ENCODE measurements at places on chromosomes 16 and 17.
A peak's percentile ranks its signal among the peaks of the same experiment; 100 is the strongest.

- no peak for DNase-seq
These were observed 104.6 kb downstream of the SEC14L1 start for GRCh38 chr17:77245162-77245926.

GRCh38 chr16:89862732-89863131 lies 10.7 kb upstream of the TCF25 start:
- no peak for DNase-seq

- no peak for DNase-seq
These were observed 2.5 kb downstream of the SLC12A4 start for GRCh38 chr16:67965668-67966548.

- peak; percentile 67 for DNase-seq
These were observed 7.8 kb downstream of the NACA2 start for GRCh38 chr17:61583242-61583641.

DNA sequence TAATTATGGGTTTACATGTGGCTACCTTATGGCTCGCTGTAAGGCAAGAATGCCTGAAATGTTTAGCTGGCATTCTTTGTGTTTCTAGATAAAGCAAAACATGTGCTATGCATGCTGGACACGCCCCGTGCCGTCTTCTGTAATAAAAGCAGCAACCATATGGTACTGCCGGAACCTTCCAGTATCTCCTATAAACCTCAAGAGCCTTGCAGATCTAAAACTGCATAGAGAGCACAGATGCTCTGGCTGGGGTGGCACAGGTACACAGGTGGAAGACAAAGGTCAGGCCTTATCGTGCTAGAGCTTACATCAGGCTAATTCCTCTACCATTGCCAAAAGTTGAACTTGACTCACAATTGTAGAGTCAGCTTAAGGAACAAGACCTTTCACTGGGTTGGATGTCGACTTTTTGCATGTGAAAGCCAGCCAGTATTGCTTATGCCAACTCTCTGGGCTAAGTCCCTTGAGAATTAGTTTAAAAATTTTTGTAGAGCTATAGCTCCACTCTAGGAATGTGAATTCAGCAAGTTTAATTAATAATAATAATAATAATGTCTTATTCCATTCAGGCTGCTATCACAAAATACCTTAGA lies 187.4 kb upstream of the CACNG5 start:
- DNase-seq = no peak

DNA sequence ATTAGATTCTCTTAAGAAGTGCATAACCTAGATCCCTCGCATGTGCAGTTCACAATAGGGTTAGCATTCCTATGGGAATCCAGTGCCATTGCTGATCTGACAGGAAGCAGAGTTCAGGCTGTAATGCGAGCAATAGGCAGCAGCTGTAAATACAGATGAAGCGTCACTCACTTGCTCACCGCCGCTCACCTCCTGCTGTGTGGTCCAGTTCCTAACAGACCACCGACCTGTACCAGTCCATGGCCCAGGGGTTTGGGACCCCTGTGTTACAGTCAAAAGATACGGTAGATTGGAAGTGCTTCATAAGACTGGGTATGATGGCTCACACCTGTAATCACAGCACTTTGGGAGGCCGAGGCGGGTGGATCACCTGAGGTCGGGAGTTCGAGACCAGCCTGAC lies 2.8 kb downstream of the STAT5A start:
- DNase-seq = no peak

DNA sequence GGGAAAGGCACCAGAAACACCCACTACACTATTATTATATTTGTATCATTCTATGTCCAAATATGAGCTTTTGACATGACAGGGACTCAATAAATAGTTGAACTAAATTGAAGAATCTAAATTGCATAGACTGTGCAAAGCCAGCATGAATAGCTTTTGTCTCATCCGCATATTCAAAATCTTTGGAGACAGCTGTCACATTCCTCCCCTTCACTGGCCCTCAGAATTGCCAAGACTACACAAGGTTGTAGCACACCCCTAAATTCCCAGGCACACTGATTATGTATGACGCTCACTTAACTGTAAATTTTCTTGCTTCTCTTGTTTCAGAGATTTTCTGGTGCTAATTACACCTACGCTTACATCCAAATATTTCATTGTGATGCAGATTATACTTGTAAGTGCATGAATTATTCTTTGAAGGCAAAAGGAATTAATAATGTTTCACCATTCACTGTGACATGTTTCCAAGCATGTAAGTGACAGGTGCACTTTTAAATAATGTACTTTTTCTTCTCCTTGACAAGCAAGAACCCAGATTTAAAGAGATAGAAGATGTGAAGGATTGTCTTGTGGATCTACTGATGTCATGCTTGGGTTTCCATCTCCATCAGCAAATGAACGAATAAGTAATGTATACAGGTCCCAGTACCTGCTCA lies 47.5 kb downstream of the CA10 start:
- no peak for DNase-seq

DNA sequence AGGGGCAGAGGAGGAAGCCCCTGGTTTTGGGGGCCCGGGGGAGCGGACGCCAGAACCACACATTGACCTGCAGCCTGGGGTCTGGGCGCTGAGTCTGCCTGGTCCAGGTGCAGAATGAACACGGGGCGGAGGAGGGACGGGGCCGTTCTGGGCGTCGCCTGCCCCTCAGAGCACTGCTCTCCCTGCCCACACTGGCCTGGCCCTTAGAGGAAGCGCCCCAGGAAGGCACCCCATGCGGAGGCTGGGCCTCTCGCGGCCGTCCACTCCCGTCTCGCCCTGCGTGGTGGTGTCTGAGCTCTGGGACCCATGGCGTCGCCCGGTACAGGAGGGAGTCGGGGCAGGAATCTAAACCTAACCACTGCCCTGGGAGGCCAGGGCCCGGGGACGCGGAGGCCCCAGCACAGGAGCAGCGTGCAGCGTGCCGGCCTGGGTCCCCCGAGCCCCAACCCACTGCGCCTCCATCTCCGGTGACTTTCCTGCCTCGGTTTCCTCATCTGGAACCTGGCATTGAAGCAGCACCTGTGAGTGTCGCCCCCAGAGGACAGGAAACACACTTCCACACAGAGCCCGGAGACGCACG lies 4.3 kb downstream of the TPSD1 start:
- no peak for DNase-seq

- DNase-seq = no peak
These were observed at the start of gene KRT40 for GRCh38 chr17:40984226-40984625. Gene KRT40 (minus strand): TSS chr17:40984326. CDS start chr17:40984273, 53 bp downstream.

- DNase-seq = no peak
These were observed 6.9 kb downstream of the MIEF2 start for GRCh38 chr17:18267366-18267765.

DNA sequence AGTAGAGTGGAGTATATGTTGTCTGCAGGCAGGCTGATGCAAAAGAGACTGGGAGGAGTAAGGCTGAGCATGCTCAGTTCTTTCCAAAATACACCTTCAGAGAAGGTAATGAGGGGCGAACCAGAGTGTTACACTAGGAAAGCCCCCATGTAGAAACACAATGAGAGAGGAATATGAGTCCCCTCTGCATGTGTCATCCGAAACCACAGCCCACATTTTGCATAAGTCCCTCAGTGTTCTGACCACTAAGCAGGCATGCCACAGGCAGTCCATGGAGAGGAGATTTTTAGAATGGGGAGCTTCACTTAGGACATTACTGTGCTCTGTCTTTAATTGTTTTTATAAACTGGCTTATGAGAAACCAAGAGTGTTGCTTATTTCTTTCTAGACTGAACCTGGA lies 32.0 kb downstream of the SLC6A2 start:
- DNase-seq = no peak

DNA sequence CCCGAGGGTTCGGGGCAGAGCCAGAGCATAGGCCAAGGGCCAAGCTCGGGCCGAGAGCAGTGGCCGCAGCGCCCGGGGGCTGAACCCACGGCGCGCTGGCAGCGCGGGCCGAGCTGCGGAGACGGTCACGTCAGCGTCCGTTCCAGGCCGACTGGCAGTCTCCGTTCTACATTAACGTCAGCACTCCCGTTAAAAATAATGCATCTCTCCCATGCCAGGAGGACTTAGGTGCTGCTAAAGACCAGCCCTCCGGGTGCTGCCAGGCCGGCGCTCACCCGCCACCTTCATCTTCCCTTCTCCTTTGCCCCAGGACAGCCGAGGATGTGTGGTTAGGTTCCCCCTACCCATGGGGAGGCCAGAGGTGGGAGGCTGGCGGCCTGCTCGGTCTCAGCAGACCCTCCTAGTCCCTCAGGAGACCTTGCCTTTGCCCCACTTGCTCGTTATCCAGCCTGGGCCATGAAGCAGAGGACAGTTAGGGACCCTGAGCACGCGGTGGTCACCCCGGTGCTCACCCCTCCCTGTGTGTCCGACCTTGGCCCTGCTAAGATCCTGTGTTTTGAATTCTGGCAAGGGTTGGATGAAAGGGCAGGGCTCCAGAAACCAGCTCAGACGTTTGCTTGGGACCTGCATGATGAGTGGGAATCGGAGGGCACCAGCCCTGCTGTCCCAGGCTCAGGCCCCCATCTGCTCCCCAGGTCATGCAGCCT lies 572 bp downstream of the MPG start:
- DNase-seq = no peak

DNA sequence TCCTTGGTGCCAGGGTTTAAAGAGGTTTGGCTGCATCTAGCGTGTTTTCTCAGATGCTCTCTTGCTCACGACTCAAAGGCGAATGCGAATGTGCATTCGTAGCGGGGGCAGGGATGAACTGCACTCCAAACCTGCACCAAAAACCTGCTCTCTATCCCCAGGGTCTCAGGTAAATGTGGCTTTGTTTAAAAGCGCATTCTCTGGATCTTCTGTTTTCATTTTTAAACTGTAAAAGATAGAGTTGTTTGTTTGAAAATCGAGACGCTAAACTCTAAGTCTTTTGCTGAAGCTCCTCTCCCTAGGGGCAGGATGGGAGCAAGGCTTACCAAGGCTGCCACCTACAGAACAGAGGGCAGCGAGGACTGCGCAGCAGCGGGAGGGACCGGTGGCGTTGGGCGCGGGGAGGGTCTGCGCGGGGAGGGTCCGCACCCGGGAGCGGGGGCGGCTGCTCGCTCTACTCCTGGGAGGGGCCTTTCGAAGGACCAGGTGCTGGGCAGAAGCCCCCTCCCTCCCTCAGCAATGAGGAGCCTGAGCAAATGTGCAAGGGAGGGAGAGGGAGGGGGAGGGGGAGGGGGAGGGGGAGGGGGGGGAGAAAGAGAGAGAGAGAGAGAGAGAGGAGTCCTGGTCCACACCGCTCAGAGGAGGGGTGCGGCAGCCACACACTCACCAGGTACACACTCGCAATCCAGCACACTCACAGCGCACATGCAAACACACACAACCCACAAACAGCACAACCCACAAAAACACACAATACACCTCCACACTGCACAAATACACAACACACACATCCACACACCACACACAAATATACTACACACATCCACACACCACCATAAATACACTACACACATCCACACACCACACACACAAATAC lies 142.8 kb downstream of the GRIN2A start:
- DNase-seq = no peak

- DNase-seq = peak; percentile 94
These were observed 27.2 kb upstream of the XYLT2 start for GRCh38 chr17:50318501-50319285.

DNA sequence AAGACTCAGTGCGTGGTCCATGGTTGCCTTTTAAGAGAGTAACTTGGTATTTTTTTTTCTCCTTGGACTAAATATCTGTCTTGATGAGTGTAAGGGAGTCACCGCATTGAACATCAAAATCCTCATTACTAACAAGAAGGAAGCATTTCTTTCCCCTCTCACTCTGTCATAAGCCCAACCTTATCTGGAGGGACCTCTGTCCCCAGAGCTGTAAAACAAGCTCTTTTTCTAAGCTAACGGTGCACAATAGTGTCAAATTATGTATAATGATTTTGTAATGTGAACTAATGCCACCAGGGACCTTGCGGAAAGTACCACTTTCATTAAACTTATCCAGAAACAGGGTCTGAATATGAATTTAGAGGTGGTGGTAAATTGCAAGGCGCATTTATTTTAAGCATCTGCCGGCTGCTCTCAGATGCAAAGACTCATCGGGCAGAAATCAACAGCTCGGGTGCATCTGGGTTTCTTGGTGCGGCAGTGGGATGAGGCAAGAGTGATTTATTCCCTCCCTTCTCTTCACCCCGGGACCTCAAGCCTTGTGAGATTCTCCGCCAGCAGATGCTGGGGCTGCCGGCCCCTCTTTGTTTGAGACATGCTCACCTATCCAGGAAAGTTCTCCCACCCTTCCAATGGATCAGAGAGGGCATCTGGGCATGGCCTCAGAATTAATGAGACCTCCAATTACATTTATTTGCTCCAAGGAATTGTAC lies 95.2 kb upstream of the IRX3 start:
- no peak for DNase-seq

DNA sequence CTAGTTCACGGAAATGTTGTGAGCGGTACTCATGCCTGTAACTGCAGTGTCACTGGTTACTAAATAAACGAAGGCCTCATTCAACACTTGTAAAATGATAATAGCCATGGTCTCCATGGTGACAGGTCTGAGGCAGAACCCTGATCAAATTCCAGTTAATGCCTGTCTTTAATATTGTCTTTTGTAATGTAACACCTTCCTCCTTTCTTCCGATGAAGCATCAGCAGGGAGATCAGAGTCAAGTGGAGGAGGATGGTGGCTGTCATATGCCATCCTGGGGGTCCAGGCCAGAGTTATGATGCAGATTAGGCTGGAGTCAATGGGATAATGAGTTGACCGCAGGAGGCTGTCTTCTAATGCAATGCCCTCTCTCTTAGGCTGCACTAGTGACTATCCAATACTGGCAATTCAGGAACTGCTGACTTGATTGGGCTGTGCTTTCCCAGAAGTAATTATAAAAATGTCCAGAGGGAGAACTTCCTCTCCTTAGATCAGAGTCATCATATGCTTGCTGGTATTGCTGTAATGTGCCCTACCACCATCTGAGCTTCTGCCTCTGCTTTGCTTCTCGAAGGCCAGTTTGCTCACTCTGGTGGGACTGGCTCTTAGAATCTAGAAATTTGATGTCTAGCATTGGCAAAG lies 419.1 kb downstream of the CA10 start:
- no peak for DNase-seq

GRCh38 chr17:60151355-60151754 lies 1.6 kb downstream of the CA4 start:
- no peak for DNase-seq

DNA sequence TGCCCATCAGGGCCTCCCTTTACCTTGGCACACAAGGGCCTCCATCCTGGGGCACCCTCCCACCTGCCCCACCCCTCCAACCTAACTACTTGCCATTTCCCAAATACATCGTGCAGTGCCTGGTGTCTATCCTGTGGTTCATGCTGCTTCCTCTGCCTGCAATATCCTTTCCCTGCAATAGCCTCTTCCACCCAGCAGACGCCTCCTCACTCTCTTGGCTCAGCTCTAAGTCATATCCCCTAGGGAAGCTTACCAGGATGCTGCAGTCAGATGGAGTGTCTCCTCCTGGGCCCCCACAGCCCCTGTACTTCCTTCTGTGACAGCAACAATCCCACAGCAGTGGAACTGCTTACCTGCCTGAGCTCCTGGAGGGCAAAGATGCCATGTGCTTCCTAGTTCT lies 36.7 kb downstream of the CCDC182 start:
- DNase-seq = peak; percentile 53
